Stimulated activated CD4-positive, alpha-beta T cell treated with anti-CD3 and anti-CD28 coated beads, Interleukin-1b, Interleukin-23, amount 100 ng/mL, for 48 hours (primary cell): ENCODE measurements at places on chromosomes 6 and 20.

DNA sequence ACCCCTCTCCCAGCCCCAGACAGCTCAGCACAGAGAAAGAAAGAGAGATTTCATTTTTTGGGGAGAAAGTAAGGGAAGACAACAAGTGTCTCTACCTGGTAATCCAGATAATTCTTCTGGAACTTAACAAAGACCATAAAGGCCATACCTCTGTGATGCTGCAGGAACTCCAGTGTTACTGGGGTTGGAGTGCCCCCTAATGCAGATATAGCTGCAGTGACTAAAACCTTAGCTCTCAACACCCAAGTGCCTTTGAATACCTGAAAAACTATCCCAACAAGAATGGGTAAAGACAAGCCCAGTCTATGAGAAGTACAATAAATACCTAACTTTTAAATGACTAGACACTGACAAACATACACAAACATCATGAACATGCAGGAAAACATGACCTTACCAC, 365.3 kb upstream of the PTCHD4 start:
- no peak for DNase-seq

- DNase-seq: no peak
Observed at GRCh38 chr20:50574108-50574507, 63.9 kb downstream of the PTPN1 start.

GRCh38 chr6:105235155-105235554, 55.3 kb upstream of the POPDC3 start:
- no peak for DNase-seq

- peak; percentile 53 for DNase-seq
Observed at GRCh38 chr6:29792123-29793035, 35.2 kb upstream of the HLA-G start.

DNA sequence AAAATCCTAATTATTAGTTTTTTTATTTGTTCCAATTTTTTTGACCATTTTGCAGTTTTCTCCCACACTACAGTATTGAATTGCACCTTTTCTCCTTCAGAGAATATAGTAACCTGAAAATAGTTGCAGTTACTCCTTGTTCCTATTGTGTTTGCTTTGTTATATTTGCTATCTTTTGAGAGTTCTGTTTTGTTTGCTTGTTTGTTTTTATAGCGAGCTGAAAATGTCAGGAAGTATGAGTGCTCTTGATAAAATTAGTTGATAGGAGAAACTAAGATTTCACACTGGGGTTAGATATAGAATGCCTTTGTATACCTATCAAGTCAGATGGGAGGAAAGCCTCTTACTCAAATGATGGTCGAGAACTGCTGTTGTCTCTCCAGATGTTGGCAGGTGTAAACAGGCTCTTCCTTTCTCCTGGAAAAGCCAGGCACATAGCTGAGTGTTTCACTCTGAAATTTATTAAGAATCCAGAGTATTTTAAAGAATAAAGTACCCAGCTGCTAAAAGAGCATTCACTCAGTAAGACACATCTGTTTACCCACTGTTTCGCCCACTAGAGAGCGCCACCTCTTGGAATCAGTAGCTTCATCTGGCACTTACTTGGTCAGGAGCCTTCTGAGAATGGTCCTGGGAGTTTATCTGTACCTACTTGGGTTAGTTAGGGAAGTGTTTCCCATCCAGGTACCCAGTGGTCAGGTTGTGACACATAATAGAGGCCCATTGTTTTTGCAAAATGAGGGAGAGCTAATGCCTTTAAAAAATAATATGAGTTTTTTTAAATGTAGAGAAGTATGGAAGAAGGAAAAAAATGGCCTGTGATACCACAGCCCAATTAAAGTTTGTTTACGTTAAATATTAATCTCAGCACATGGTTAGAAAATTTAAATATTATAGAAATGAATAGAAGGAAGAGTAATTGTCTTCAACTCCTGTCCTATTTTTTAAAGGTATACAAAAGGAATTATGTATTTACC, 11.2 kb downstream of the NT5DC1 start:
- DNase-seq: peak; percentile 26

DNA sequence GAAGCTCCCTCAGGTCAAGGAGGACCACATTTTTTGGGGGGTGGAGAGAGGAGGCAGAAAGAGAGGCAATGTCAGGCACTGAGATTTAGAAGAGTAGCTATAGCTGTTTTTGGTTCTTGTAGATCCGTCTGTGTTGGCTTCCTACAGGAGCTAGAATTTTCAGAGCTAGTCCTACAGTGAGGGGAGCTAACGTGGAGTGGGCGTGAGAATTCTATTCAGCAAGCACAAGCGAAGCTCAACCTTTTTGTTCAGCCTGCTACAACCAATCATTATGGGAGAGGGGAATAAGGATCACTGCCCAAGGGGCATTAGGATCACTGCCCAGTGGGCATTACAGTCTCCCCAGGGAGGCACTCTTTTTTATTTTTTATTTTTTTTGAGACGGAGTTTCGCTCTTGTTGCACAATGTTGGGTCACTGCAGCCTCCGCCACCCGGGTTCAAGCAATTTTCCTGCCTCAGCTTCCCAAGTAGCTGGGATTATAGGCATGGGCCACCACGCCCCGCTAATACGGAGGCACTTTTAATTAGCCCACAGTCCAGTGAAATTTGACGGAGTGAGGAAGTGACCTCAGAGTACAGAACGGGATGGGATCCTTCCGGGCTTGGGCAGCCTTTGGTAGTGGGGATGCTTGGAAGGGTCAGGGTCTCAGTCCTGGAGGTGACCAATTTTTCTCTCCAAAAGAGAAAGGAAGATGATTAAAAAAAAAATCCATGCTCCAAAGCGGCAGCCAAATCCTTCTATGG, 1.1 kb upstream of the PANK2 start:
- no peak for DNase-seq

- DNase-seq: no peak
Observed at GRCh38 chr6:144286503-144287393, 1.6 kb downstream of the UTRN start.
